ENCODE measurements at places on chromosomes 2 and 18.

- no peak for DNase-seq
These were observed 14.8 kb upstream of the MAL start for GRCh38 chr2:95010718-95011117.

- no peak for DNase-seq
These were observed 244.1 kb downstream of the LDLRAD4 start for GRCh38 chr18:13462686-13463085.

DNA sequence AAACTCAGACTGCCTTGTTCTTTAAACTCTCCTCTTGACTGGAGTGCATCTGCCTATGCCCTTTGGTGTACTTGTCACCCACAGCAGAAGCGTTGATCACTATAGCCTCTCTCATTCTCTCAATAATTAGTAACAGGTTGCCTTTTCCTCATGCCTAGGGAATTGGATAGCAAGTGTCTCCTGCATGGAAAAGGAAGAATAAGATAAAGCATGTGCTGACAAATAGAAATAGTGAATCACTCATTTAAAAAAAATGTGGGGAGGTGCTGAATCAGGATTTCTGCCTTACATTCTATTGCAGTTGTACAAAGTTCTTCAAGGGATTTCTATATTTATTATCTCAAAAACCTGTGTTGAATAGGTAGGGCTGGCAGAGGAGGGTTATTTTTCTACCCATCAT is 323.0 kb downstream of the TXNL1 start:
- no peak for DNase-seq

GRCh38 chr18:79626905-79627749 is 52.5 kb upstream of the CTDP1 start:
- no peak for DNase-seq

DNA sequence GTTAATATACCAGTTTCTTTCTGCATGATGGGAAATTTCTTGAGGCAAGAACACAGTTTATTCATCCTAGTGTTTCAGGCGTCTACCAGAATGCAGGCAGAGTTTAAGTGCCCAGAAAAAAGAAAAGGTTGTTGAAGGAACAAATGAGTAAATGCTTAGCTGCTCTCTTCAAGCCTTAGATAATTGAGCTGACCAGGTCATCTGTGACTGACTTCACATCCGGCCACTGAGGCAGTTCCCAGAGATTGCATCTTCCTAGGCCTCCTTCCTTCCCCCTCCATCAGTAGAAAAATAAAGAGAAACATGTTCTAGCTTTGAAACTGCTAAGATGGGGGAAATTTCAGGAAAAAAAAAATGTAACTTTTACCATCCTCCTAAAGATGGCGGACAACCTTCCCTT is 9.4 kb upstream of the TMEM163 start:
- no peak for DNase-seq

DNA sequence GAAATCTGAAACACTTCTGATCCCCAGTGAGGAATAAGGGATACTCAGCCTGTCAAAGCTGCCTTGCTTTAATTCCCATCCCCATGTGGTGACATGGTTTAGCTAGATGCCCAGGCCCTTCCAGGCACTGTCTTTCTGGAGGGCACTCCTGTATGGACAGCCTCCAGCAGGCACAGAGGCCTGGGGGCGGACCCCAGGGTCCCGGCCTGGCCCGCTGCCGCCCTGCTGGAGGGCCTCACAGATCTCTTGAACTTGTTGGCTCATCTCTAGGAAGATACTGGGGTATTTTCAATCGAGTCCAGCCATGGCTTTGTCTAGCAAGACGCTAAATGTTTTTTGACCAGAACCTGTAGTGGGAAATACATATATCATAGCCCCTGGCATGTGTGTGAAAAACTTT is 21.0 kb upstream of the CNNM3 start:
- DNase-seq = peak; percentile 56

DNA sequence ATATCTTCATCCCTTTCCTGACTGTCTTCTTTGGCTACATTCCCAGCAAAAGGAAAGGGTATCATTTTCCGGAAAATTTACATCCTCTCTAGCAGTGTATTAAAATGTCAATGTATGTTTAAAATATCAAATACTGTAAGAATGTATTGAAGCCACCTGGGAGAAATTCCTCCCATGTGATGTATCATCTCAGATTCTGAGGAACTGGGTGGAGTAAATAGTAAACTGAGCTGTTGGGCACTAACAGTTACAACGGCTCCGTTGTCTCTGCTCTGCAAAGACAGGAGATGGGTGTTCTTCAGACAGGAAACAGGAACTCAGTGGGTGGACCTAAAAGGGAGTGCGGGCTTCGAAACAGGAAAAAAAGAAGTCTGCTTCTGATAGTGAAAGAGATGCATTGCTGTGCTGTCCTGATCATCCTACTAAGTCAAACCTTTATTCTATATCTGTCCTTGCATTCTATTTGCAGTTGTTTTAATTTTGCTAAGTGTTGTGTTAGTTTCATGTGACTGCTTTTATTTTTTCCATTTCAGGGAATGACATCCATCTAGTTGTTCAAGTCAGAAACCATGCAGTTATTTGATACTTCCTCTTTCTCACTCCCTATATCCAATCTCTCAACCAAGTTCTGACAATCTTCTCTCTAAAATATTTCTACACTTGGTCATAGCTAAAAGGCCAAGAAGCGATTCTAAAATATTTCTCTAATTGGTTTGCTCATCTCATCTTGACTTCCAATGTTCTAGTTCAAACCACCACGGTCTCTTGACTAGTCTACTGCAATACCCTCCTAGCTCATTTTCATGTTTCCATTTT is 19.4 kb downstream of the DOK1 start:
- no peak for DNase-seq

DNA sequence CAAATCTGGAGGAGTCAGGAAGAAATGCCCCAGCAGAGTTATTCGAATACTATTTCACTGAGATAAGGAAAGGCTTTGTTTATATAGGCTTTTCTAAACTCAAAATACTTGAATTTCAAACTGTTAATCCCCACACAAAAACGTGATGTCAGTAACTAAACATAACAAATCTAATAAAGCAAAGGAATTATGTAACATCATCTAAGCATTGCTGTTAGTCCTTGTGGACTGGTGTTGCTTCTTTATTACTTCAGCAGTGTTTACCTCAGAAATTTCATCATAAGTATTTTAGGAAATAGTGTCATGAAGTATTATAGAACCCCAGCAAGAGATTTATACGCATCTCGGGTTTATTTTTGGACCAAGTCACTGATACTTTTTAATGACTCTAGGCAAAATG is 19.7 kb upstream of the SANBR start:
- no peak for DNase-seq

GRCh38 chr18:48073211-48073930 is 142.9 kb upstream of the SMAD2 start:
- peak; percentile 59 for DNase-seq

DNA sequence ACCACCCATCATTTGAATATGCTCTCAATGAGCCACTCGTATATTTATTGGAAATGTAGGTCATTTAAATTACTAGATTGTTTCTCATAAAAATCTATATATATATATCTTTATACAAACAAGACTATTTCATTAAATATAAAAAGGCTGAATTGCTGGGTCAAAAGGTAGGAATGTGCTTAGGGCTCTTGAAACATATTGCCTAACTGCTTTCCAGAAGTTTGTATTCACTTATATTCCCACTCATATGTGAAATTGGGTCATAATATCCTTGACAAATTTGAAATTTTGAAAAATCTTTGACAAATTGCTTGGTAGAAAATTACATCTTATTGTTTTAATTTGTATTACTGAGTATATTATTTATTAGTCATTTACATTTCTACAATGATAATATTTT is 999.8 kb upstream of the CDH2 start:
- DNase-seq = no peak

DNA sequence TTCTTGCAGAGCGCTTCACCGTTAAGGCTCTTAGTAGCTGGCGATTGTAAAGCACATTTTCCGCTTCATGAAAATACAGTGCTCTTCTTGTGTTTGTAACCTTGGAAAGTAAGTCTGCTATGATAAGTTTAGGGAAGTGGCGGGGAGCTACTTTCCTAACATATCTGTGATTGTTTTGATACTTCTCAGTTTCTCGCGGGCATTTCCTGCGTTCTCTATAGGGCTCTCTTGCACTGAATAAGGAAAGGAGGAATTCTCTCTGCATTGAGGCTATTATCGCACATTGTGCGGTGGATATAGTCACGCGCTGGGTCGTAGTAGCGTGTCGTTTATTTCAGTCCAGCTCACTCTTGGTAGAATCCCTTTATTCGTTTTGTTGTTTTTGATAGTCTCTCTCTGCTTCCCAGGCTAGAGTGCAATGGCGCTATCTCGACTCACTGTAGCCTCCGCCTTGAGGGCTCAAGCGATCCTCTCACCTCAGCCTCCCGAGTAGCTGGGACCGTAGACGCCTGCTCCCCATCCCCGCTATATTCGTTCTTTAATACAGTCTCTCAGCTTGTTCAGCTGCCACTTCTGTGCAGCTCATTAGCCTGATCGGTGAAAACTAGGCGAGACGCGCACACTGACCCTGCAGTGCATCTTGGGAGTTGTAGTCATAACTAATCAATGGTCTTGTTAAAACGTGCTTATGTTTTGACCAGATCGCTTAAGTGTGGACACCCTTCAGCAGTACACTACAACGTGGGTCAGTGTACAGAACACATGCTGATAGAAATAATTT is 1.0 kb upstream of the PPP4R3B start:
- peak; percentile 52 for DNase-seq

GRCh38 chr2:136538489-136538888 is 226.9 kb upstream of the THSD7B start:
- no peak for DNase-seq

GRCh38 chr2:96528006-96528699 is 8.4 kb upstream of the ARID5A start:
- DNase-seq = peak; percentile 29

- no peak for DNase-seq
These were observed 14.9 kb downstream of the SLC9A4 start for GRCh38 chr2:102487761-102488462.

GRCh38 chr2:187148059-187148714 is 299.2 kb upstream of the ZSWIM2 start:
- DNase-seq = no peak

GRCh38 chr2:102126660-102127059 is 15.9 kb upstream of the IL1R1 start:
- DNase-seq = no peak

- DNase-seq = no peak
These were observed 91.5 kb downstream of the ACTR2 start for GRCh38 chr2:65319072-65319673.

DNA sequence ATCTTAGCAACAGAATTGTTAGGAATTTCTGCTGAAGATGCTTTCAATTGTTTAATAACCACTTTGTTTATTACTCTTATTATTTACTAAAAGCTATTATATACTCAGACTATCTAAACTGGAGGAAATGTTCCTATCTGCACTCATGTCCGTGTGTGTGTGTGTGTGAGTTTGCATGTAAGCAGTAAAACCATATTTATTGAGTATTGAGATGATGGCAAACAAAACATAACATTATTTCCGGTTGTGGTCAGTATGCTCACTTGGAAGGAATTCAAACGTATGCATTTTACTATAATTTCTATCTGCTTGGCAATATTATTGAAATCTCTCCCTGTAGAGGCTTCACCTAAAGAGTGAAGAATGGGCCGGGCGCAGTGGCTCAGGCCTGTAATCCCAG is 43.0 kb upstream of the ZNF804A start:
- DNase-seq = no peak

GRCh38 chr2:9140645-9141044 is 66.0 kb upstream of the ASAP2 start:
- DNase-seq = no peak

DNA sequence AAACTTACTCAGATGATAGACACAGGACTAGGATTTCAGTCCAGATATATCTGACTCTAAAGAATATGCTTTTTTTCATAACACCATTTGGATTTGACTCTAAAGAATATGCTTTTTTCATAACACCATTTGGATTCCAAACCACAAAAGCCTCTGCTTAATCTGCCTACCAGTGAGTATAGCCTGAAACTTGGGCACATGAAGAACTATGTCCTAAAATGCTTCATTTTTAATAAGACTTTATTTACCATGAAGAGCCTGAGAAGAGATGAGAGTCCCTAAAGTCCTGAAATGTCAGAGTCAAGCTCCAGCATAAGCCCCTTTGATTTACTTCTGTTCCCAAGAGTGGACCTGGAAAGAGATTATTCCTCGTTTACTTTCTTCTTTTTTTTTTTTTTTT is 54.5 kb upstream of the STPG4 start:
- no peak for DNase-seq

- no peak for DNase-seq
These were observed 887.9 kb upstream of the KLHL29 start for GRCh38 chr2:22497064-22497463.

- peak; percentile 83 for DNase-seq
These were observed 1.0 kb upstream of the ZNF532 start for GRCh38 chr18:58863539-58864145.

Data from H7 (cell line).